ENCODE measurements at places on chromosomes 1 and 21. TPM values are rescaled to one million over a fixed set of nuclear protein-coding genes. Genes with fewer than 3 reads are reported as not detected.

TEDDM1 gene
- not detected for total RNA-seq

MRPL24 gene
- 134 TPM for total RNA-seq

SPATA45 gene
- total RNA-seq: not detected

TAS1R1 gene
- total RNA-seq: not detected

FCAMR gene
- total RNA-seq: not detected

AMY1A gene
- not detected for total RNA-seq

SZRD1 gene
- total RNA-seq: 195 TPM

PRELP gene
- not detected for total RNA-seq

HNRNPU gene
- total RNA-seq: 611 TPM

EFNA1 gene
- total RNA-seq: 0.24 TPM

LCE3E gene
- total RNA-seq: not detected

TIE1 gene
- total RNA-seq: 0.23 TPM

PRAMEF6 gene
- not detected for total RNA-seq

PRDM16 gene
- not detected for total RNA-seq

FCRLB gene
- not detected for total RNA-seq

SPRR1A gene
- not detected for total RNA-seq
